ENCODE measurements at places on chromosomes 4 and X.

DNA sequence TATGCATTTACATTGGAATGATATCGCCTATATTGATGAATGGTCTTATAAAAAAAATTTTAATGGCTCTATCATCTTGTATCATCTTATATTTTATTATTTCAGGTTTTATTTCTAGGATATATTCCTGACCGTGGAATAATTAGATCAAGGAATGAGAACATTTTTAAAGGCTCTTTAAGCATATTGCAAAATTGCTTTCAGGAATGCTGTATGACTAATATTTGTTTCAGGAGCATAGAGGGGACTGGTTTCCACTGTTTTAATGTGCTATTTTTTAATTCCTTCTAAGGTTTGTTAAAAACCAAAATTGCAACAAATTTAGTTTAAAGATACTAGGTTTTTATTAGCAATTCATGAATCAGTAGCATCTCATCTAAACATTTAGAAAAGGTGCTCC lies 120.2 kb downstream of the BMPR1B start:
- DNase-seq: no peak

DNA sequence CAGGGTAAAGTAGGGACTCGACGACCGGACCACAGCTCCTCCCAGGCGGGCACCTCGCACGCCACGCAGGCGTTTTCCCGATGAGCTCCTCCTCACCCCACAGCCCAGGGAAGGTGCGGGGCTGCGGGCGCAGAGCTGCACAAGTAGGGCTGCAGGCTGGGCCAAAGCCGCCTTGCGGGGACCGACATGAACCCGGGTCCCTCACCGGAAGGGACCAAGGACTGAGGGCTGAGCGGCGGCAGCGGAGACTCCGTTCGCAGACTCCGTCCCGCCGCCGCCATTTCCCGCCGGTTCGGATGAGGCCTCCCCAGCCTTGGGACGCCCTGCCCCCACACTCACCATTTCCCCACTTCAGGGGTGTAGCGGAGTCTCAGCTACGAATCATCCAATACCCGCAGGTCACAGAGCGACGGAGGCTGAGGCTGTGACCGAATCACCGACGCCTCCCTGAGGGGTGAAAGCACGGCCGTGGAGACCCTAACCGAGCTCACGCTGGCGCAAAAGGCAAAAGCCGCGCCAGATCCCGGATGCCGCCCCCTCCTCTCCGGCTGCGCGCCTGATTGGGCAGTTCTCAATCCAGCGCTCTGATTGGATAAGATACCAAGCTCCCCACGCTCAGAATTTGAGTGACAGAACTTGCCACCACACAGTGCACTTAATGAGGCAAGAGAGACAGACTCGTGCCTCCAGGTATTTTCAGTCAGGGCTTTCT lies at the start of gene ZNF732:
Gene ZNF732 (minus strand): TSS at position 506 of the 712 bp plus-strand sequence. CDS start 164 bp downstream, at position 342.
- DNase-seq: no peak

- no peak for DNase-seq
Measured at GRCh38 chrX:40772290-40772689, 36.9 kb upstream of the MED14 start.

DNA sequence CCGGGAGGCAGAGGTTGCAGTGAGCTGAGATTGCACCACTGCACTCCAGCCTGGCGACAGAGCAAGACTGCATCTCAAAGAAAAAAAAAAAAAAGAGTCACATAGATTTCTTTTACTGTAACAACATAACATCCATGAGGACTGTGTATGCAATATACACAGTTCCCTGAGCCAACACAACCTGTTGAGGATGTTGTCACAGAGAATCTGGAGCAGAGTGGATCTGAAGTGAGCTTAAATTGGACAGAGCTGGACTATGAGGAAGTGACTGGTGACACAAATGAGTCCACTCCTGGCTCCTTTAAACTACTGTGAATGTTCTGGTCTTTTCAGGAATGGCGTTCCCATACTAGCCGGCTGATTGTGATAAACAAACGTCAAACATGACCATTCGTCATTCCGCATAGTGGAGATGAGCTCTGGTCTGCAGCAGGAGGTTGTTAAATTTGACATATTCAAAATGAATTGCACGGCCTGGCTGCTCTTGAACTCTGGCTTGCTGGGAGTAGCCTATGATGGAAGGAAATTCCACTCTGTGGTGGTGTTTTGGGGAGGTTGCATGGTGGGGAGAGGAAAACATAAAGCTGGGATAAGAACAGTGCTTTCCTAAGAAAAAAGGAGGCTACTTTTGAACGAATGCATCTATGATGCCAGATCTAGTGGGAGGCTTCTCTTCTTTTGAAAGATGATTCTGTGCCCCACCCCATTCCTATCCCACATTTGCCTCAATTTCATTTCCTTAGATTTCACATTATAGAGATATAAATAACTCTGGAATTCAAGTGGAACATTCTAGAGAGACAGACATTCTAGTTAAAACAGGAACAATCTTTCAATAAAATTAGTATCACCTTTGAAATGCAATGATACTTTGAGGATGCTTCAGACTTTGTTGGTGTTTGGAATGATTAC lies 149.5 kb downstream of the SHROOM3 start:
- DNase-seq: no peak

- DNase-seq: no peak
Measured at GRCh38 chr4:77762531-77762930, 56.6 kb downstream of the CNOT6L start.

- DNase-seq: no peak
Measured at GRCh38 chr4:112093636-112094202, 51.5 kb upstream of the FAM241A start.

DNA sequence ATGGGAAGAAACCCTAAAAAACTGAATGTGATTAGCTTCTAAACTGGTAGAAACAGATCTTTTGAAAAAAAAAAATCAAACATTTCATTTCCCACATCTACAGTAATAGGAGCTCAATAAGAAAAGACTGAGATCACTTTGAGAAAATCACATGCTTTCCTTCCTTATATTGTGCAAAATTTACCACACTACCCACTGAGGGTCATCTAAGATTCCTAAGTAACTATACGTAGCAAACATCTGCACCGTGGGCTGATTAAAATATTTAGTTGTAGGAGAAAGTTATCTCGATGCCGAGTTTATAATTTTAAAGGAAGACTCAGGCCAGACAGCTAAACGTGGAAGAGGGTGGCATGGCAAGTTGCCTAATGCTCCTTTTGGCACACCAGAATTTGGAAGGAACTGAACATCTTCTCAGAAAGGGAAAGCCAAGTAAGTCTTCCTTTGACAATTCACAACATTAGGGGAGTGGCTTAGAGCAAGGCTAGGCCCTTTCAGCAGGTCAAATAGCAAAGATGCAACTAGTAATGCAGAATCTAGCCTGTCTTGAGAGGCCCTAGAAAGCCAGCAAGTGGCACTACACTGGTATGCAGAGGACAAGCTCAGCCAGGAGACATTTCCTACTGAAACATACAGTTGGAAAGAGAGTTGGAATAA lies 128.0 kb downstream of the TMA16 start:
- DNase-seq: no peak

DNA sequence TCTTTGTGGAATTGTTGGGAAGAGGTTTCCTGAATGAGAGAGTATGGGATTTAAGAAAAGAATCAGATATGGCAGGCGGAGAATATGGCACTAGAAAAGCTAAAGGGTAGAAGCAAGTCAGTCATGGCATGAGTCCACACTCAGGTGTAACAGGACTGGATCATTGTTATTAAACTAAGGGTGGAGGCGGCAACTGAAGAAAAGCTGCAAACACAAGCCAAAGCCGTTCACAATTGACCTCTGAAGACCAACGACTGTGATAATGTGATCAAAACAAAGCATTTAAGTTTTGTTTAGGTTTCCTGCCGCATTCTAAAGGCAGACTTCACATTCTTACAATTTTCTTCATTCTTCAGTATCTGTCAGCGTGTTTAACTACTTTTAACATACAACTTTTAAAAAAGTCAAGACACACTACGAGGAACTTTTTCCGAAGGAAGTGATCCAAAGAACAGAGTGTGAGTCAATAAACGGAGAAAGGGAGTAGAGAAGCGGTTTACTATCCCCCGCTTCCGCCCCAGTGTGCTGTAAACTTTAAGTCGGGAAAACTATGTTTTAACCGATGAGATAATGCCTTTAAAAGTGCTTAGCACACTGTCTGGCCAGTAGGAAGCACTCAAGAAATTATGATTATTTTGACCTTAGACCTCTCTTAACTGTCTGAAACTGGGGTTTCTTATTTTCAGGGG lies 909 bp upstream of the SLAIN2 start:
- DNase-seq: no peak

DNA sequence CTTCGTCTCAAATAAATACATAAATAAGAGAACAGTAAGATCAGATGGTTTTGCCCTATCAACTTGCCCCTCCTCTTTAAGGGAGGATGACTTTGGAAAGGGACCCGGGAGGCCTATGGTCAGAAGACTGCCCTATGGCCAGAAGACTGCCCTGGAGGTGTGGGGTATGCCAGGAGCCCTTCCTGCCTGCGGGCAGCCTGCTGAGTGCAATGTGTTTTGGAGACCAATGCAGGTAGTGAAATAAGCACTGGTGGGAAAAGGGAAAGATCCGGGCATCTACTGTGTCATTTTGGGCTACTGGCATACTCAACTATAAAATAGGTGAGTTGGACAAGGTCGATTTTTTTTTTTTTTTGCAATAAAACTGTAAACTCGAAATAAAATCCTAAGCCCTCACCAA lies 129.8 kb upstream of the SLC34A2 start:
- DNase-seq: no peak

GRCh38 chrX:39631276-39632229 lies 466.2 kb downstream of the BCOR start:
- DNase-seq: no peak

GRCh38 chr4:145828802-145829485 lies 109.7 kb downstream of the ZNF827 start:
- DNase-seq: no peak

- no peak for DNase-seq
Measured at GRCh38 chr4:35966566-35966965, 277.7 kb downstream of the ARAP2 start.

DNA sequence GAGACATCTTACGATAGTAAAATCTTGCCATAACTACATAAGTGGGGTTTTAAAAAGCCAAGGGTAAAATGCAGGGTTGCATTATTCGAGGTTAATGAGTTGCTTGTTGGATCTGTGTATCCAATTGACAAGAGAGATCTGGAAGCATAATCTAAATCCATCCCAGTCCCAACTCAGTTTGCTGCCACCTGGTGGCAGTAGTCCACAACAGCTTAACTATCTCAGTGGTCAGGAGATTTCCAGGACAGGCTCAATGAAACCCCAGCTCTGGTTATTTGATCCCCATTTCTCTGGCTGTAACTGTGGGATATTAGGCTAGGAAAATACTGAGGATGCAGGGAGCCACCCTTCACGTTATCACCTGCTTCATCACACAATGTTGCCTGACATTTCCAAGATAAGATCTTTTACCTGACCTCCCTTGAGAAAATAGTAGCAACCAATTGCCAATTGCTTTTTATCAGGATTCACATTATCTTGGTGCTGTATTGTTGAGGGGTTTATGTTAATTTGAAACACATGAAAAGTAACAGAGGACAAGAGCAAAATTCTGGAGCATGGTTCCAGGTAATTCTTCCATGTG lies 88.2 kb upstream of the TNIP3 start:
- peak; percentile 17 for DNase-seq

- no peak for DNase-seq
Measured at GRCh38 chrX:67717571-67717970, 173.8 kb downstream of the AR start.
